ENCODE measurements at places on chromosomes 5 and 9. TPM values are rescaled to one million over a fixed set of nuclear protein-coding genes. Genes with fewer than 3 reads are reported as not detected.

The OR1Q1 gene
- not detected for total RNA-seq

The TMEM215 gene
- not detected for total RNA-seq

The MYOT gene
- not detected for total RNA-seq

The NEUROG1 gene
- not detected for total RNA-seq

The ESM1 gene
- total RNA-seq: not detected

The NSG2 gene
- not detected for total RNA-seq

The NCS1 gene
- total RNA-seq: 23.8 TPM

The ZDHHC21 gene
- total RNA-seq: 3.4 TPM

The IFNA7 gene
- total RNA-seq: not detected

The F12 gene
- total RNA-seq: 3.1 TPM

The GLRA1 gene
- not detected for total RNA-seq

The PPP1R26 gene
- 0.94 TPM for total RNA-seq

The SHISAL2B gene
- not detected for total RNA-seq

The DBH gene
- total RNA-seq: not detected

The CDC20B gene
- not detected for total RNA-seq
